Brain pericyte (primary cell): ENCODE measurements at places on chromosomes 7 and 10.

GRCh38 chr10:131058799-131059198 lies 252.7 kb downstream of the TCERG1L start:
- DNase-seq: no peak

GRCh38 chr10:71737001-71737833 lies 17.6 kb upstream of the C10orf105 start:
- no peak for DNase-seq

DNA sequence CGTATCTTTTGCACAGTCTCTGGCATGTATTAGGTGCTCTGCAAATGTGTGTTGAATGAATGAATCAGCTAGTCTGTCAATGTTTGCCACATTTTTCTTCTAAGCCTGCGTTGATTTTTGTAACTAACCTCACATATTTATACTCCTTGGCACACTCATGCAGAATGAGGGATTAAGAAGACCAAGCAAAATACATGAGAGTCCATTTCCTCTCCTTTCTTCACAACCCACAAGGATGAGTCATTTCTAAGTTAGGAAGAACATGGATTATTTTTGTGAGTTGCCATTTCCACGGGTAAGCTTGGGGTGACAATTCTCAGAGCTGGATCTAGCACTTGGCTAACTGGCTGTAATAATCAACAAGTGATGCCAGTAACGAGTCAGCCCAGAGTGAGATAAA lies 158.8 kb downstream of the TWIST1 start:
- no peak for DNase-seq

GRCh38 chr7:73892003-73892999 lies 31.3 kb downstream of the TMEM270 start:
- DNase-seq: no peak

- DNase-seq: no peak
Observed at GRCh38 chr7:151179287-151179860, 7.7 kb downstream of the ASB10 start.

DNA sequence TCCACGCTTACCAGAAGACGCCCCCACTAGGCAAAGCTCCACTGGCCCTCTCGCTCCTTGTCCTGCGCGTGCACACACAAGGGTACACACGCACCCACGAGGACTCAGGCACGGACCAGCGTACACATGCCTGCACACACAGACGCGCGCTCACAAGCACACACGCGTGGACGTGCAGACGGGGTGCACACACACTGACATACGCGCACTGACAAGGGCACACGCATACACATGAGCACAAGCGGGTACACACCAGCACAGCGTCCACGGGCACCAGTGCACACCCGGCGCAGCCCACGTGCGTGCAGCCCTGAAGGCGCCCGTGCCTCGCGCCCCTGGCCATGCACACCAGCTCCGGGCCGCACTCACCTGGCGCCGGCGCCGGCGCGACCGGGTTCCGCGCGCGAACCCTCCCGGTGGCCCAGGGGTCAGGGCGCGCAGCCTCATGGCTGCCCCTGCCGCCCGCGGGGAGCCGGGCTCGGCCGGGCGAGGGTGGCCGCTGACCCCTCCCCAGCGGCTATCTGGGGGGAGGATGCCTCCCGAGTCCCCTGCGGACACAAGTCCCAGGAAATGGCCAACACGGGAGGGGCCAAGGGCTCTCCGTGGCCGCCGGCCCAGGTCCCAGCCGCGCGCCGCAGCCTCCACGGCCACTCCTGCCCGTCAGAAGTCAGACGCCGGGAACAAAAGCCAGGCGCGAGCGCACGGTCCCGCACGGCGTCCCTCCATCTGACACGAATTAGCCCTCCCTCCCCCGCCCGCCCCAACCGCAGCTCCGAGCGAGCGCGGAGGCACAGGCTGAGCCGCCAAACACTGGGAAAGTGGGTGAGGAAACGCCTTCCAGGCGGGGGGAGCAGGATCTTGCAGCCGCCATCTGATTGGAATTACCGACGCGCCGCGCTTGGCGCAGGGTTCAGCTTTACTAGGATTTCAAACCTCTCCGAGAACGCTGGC lies 45.0 kb downstream of the TNS3 start:
- DNase-seq: no peak

DNA sequence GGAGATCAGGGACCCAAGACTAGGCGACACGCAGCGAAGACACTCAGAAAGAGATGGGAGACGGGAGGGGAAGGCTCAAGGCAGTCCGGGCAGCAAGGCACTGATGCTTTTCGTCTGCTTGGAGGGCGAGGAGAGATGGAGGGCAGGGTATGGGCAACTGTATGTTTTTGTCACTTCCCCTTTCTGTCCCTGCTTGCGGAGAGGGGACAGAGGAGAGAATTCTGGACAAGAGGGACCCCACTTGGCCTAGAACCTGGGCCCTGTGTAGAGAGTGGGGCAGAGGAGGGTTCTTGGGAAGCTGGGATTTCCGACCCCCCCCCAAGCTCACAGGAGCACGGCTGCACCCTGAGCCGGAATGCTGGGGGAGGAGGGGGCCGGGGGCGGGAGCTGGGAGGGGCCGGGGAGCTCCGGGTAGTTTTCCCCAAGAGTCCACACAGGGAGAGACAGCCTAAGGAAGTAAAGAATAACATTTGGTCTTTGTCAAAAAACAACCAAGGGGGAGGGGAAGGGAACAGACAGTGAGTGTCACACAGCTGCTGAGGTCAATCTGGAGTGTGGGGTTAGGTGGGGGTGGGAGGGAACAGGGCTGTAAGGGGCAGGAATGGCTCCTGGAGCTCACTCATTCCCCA lies 1.8 kb downstream of the LRCH4 start:
- DNase-seq: no peak

DNA sequence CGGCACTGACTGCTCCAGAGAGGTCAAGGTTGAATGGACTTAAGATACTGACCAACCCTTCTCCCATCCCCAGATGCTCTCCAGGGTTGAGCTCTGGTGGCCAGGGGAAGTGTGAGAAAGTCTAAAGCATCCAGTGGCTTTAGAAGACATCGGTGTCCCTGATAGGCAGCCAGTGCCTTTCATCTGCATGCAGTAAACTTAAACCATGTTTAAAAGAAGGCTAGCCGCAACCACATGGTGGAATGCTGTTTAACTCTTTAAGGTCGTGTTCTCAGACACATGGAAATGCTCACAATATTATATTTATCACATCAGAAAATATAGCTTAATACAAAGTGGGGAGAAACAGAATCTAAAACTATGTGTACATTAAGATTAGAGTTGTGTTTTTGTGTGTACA lies 137.0 kb downstream of the CNNM2 start:
- no peak for DNase-seq

DNA sequence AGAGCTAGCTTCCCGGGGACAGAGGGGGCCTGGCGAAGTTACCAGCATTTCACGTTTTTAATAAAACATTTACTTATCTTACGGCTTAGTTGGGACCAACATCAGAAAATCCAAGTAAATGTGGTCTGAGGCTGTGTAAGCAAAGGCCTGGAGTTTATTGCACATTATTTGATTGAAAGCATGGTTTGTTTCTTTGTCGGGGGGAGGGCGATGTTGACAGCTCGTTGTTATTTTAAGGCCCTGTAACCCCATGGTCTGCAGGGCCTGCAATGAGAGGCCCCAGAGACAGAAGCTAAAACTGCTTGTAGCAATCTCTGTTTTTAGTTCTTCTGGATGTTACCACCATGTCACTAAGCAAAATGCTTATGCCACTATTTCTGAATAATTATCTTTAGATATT lies 88.9 kb downstream of the MYOF start:
- no peak for DNase-seq

DNA sequence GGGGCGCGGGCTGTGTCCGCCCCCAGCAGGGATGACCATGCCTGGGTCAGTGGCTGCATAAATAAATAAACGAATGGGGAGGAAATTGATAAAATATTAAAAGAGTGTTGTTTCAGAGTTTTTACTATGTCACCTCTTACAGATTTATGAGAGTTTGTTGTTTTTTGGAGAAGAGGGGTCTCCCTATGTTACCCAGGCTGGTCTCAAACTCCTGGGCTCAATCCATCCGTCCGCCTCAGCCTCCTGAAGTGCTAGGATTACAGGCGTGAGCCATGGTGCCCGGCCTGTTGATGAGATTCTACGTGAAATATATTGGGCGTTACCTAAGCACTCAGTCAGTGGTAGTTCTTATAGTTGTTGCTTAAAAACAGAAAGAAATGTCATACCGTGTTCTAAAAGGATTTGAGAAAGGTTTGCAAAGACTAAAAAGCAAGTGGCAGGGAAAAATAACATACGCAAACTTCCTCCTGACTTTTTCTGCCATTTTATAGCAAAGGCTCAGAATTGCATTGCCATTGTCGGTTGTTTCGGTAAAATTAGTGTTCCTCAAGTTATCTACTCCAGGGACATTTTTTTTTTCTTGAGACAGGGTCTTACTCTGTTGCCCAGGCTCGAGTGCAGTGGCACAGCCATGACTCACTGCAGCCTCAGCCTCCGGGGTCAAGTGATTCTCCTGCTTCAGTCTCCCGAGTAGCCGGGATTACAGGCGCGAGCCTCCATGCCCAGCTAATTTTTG lies 39.5 kb upstream of the FOXK1 start:
- no peak for DNase-seq

GRCh38 chr7:131021460-131021859 lies 287.5 kb upstream of the KLF14 start:
- DNase-seq: no peak

- no peak for DNase-seq
Observed at GRCh38 chr10:22491480-22491879, 146.2 kb downstream of the SPAG6 start.

DNA sequence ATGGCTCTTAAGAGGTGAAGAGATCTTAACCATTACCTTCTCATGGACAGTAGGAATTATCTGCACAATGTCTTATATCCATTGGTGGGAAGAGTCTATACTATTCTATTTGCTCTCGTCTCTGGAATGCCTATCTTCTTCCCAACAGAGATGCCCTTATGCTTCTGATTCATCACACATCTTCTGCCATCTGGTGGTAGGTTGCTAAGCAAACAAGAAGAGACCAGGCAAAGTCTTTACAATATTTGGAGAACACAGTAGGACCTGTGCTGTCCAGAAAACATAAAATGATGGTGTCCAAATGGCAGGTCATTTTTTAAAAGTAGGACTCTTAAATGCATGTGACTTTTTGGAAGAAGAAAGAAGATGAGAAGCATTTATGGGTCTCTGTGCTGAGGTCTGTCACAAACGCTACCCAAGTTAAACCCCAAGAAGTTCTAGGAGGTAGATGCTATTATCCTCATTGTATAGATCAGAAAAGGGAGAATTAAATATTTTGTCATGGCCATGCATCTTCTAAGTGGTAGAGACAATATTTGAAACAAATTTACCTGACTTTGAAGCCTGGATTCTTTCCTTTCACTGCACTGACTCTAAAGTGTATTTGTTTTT lies 67.8 kb upstream of the NXPH1 start:
- DNase-seq: no peak

DNA sequence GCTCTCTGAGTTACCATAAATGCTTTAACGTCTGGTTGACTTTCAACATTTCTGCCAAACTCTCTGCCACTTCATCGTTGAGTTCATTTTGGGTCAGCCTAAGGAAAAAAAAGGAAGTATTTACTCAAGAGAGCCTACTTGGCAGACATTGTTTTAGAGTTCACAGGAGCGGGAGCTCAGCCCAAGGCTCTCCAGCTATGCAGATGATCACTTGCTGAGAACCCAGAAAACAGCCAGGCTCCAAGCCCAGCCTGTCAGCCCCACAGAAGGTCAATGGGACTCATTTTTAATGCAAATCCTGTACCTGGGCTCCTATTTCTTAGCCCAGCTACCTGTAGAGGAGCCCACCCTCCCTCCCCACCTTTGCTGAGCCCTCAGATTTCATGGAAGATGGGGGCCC lies 45.5 kb downstream of the NOD1 start:
- DNase-seq: no peak

DNA sequence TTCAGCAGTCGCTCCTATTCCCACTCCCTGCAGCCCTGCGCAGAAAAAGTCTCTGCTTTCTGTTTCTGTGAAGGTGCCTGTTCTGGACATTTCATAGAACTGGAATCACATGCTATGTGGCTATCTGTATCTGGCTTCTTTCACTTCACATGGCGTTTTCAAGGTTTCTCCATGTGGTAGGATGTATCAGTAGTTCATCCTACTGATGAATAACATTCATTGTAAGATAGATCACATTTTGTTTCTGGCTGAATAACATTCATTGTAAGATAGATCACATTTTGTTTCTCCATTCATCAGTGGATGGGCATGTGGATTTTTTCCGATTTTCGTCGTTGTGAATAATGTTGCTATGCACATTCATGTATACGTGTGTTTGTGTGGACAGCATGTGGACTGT lies 44.5 kb downstream of the HSPA12A start:
- DNase-seq: no peak

DNA sequence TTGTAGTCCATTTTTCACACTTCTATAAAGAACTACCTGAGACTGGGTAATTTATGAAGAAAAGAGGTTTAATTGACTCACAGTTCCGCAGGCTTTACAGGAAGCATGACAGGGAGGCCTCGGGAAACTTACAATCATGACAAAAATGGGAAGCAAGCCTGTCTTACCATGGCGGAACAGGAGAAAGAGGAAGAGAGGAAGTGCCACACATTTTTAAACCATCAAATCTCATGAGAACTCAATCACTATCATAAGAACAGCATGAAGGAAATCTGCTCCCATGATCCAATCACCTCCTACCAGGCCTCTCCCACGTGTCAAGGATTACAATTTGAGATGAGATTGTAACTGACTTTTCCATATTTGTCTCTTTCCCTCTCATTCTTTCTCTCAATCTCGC lies 9.3 kb upstream of the PNPLA8 start:
- DNase-seq: no peak

GRCh38 chr7:41787651-41788350 lies 84.9 kb upstream of the INHBA start:
- no peak for DNase-seq

GRCh38 chr7:27064661-27065060 lies 31.1 kb downstream of the HOXA1 start:
- no peak for DNase-seq

GRCh38 chr10:129278686-129279085 lies 188.4 kb upstream of the MGMT start:
- DNase-seq: no peak

DNA sequence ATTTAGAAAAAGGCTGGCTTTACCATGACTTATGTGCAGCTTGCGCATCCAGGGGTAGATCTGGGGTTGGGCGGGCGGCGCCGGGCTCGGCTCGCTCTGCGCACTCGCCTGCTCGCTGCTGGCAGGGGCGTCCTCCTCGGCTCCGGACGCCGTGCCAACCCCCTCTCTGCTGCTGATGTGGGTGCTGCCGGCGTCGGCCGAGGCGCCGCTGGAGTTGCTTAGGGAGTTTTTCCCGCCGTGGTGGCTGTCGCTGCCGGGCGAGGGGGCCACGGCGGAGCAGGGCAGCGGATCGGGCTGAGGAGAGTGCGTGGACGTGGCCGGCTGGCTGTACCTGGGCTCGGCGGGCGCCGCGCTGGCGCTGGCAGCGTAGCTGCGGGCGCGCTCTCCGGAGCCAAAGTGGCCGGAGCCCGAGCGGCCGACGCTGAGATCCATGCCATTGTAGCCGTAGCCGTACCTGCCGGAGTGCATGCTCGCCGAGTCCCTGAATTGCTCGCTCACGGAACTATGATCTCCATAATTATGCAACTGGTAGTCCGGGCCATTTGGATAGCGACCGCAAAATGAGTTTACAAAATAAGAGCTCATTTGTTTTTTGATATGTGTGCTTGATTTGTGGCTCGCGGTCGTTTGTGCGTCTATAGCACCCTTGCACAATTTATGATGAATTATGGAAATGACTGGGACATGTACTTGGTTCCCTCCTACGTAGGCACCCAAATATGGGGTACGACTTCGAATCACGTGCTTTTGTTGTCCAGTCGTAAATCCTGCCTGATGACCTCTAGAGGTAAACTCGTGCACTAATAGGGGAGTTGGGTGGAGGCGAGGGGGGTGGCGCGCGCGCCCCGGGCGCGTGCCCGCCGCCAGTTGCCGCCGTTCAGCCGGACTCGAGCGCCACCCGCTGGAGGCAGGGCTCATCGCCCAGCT lies at the start of gene HOXA5:
Gene HOXA5 (minus strand): TSS at position 659 of the 927 bp plus-strand sequence. CDS start 74 bp downstream, at position 585.
- DNase-seq: no peak

- no peak for DNase-seq
Observed at GRCh38 chr10:101832325-101832771, 11.3 kb downstream of the KCNIP2 start.
